Stomach (tissue), 19 donors: ENCODE measurements at places on chromosomes 12 and 14. TPM values are rescaled to one million over a fixed set of nuclear protein-coding genes. Genes with fewer than 3 reads are reported as not detected.

DDX54 gene
- total RNA-seq, result 167 TPM

ACOT6 gene
- not detected for total RNA-seq

ESRRB gene
- total RNA-seq, result not detected

FAM222A gene
- total RNA-seq, result 5.4 TPM

CLEC2B gene
- total RNA-seq, result 0.89 TPM

PHLDA1 gene
- total RNA-seq, result 12.5 TPM

KRT86 gene
- total RNA-seq, result not detected

RNASE4 gene
- 13.4 TPM for total RNA-seq

HEATR5A gene
- 38.8 TPM for total RNA-seq

CHMP4A gene
- total RNA-seq, result 27.8 TPM

GTF2H3 gene
- total RNA-seq, result 40.2 TPM

MYF5 gene
- total RNA-seq, result not detected

STAC3 gene
- total RNA-seq, result not detected

KRT83 gene
- not detected for total RNA-seq

SPIC gene
- not detected for total RNA-seq

RIPK3 gene
- total RNA-seq, result 12.5 TPM

ART4 gene
- total RNA-seq, result not detected

TMEM63C gene
- total RNA-seq, result 4.6 TPM

CAPZA3 gene
- not detected for total RNA-seq

LBHD2 gene
- total RNA-seq, result not detected

KRT3 gene
- not detected for total RNA-seq

PPM1H gene
- 0.29 TPM for total RNA-seq

MYO1H gene
- not detected for total RNA-seq

NOVA1 gene
- 15.2 TPM for total RNA-seq

KCNA5 gene
- not detected for total RNA-seq

KCNC2 gene
- not detected for total RNA-seq

CCDC175 gene
- total RNA-seq, result not detected

MAP1LC3B2 gene
- total RNA-seq, result 2.2 TPM

ASCL1 gene
- total RNA-seq, result not detected

NUBPL gene
- 5.8 TPM for total RNA-seq

DDIT3 gene
- 7.5 TPM for total RNA-seq

CCDC88C gene
- 19.3 TPM for total RNA-seq

SLCO1B1 gene
- not detected for total RNA-seq

CCND2 gene
- total RNA-seq, result 27.4 TPM

HSPA2 gene
- total RNA-seq, result under 0.01 TPM

C12orf60 gene
- 3.1 TPM for total RNA-seq

UNC79 gene
- total RNA-seq, result not detected

ALDH1L2 gene
- 0.58 TPM for total RNA-seq

TMED10 gene
- total RNA-seq, result 26.6 TPM

ANAPC5 gene
- 95.7 TPM for total RNA-seq
